Stimulated activated CD4-positive, alpha-beta T cell treated with anti-CD3 and anti-CD28 coated beads, TNF-alpha, amount 100 ng/mL, for 4 hours (primary cell): ENCODE measurements at places on chromosomes 4 and X.

- no peak for DNase-seq
These were observed 47.1 kb downstream of the FHDC1 start for GRCh38 chr4:152983221-152983620.

- no peak for DNase-seq
These were observed 115.5 kb downstream of the EFHC2 start for GRCh38 chrX:44227991-44228390.

GRCh38 chrX:54794028-54794427 is 4.0 kb downstream of the ITIH6 start:
- DNase-seq = no peak

DNA sequence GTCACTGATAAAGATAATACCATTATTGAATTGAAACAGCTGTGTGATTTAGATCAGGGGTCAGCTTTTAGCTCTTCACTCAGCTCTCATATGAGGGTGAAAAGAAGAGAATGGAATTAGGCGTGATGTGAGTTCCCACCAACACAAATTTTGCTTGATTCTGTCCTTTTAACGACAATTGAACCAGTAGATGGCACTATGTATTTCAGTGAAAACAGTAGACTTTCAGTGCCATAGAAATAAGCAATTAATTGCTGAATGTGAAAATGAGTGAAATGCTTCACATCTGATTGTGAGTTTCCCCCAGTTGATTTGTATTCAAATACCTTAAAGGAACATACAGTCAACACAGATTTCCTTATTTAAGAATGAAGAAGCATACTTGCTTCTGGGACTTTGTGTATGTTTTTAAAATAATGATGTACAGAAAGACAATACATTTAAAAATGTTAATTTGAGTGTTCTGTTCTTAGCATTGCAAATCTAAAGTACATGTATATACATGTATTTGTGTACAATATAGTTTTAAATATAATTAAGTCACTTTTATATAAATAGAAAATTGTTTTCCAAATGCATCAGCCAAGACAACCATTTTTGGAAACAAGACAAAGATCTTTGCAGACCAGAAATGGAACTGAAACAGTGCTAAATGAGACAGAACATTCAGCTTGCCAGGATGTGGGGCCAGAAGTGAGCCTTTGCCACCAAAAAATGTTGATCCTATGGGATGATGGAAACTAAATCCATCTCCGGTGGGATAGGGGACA is 178.8 kb downstream of the SNCA start:
- DNase-seq = no peak

DNA sequence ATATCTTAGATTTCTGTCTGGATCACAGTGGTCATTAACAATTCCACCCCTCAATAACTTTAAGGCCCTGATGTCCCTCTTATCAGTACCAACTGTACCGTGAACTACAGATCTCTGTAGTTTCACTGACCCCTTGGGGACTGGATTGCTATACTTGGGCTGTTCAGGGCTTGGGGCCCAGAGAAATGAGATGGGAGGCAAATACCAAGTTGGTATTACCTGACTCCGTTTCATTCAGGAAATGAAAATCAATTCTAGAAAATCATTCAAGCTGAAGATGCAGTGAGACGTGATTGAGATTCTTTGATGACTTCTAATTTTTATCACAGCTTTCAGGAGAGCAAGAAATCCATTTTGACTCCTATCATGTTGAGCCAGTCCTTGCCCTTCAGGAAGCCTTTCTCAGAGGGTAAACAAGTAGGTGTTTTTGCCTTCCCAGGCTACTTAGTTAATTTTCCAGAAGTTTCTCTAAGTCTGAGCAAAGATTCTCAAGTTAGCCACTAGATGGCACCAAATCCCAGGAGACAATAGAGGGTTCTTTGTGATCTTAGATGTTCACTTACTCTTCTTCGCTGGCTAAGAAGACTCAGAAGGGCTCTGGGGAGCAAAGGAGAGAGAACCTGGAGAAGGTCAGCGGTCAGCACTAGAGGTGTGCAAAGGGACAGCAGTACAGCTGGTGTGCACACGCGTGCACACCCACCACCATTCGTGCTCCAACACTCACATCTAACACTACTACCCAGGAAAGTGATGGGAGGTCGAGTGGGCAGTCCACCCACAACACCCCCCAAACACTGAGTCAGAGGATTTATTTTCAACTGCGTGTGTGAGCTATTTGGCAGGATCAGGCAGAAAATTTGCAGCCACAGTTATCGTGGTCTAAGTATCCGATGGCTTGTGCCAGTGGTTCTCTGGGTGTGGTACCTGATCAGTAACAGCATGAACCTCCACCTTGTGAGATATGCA is 7.4 kb downstream of the HNRNPH2 start:
- no peak for DNase-seq

- no peak for DNase-seq
These were observed 65.4 kb downstream of the ATG4A start for GRCh38 chrX:108156934-108157466.

DNA sequence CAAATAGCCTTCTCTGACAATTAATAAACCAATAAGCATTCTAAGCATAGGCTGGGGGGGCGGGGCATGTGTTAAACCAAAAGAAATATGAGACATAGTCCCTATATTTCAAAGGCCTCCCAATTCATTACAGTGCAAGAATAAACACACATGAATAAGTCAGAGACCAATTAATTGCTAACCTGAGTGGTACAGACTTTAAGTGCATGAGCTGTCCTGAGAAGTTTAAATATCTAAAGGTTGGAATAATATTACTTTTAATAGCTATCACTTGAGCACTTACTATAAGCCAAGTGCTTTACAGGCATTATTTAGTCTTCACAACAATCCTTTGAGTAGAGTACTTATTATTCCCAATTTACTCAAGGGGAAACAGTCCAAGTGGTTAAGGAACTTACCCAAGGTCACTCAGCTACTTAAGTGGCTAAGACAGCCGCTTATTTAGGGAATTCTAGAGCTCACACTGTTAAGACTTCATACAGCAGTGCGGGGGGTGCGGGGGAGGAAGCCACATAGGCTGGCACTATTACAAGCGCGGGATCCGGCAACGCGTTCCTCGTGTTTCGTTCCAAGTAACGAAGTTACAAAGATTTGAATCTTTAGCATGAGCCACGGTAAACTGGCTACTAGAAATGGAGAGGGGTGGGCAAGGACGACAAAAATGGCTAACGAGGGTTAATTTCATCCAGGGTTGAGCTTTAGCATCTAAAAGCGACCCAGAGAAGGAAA is 1.4 kb downstream of the THOC2 start:
- no peak for DNase-seq

DNA sequence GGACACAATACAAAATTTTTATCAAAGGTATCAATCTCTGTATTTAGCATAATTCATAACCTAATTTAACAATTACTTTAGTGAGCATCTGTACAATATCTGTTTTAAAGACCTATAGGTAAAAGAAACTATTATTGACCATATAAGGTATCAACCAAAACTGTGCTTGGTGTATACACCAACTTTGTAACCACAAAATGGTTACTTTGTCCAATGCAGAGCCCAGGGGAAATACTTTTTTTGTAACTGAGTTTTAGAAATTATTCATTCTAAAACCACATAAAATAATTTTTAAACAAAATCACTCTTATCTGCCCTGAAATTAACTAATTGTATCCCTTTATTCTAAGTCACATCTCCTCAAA is 5.0 kb downstream of the CXXC4 start:
- DNase-seq = no peak

DNA sequence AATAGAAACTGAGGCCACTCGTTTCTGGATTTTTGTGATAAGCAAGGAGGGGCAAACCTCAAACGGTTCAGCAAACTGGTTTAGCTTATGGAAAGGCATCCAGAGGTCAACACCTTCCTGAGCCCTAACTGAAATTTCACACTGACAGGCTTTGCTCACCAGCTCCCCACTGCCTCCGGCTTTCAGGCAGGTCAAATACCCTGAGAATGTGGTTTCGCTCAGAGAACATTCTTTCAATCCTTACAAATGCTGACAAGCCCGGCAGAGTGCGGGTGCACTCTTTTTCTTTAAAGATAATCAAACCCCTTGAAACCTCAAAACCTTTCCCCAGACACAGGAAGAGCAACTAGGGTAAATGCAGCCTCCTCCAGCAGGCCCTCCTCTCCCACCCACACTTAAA is 41.5 kb downstream of the CD40LG start:
- DNase-seq = no peak

DNA sequence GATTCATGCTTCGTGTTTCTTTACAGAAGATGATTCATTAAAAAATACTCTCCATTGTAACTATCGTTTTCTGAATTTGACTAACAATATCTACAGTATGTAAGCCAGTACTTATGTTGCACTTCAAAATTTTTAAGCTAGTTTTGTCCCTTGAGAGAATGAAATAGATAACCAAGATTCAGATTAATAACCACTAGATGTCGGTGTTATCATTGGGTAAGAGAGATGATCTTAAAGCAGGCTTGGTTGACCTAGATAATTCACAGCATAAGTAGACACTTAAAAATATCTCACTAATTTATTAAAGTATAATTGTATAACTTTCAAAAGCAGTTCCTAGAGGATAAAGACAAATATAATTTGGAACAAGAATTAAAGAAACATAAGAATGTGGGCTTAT is 430.9 kb downstream of the C4orf33 start:
- DNase-seq = no peak

- DNase-seq = no peak
These were observed 23.4 kb upstream of the STPG2 start for GRCh38 chr4:98166731-98167041.

DNA sequence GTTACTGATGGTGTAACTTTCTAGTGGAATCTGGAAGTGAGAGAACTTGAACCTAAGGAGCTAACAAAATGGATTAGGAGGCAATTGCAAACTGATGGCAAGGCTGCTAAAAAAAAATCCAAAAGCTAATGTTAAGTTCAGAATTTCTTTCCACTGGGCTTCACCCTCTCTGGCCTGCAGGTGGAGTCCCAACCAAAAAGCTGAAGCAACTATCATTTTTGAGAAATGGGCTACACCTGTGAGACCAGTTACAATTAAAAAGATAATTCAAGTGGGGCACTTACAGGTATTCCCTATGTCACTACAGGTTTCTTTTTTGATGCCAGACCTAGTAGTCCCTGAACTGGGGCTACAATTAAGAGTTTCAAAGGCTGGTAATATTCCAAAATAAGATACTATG is 142.1 kb upstream of the FTHL17 start:
- DNase-seq = no peak

DNA sequence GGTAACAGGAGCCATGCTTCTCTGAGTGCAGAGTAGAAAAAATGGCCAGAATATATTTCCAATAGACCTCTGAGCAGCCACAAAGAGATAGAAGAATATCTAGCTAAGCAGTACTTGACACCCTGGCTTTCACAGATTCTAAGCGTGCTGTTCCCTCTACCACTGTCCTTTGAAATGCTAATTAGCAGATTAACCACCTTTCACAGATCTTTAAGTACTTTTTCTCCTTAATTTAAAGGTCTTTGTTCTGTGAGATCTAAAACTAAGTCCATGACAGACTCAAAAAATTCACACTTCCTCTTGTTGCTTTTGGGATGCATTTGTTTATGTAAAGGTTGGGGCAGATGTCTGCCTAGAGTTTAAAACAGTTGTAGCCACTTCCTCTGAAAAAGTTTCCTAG is 28.3 kb upstream of the MAGEC2 start:
- DNase-seq = no peak

GRCh38 chrX:15143825-15144121 is 126.1 kb downstream of the ASB9 start:
- no peak for DNase-seq

DNA sequence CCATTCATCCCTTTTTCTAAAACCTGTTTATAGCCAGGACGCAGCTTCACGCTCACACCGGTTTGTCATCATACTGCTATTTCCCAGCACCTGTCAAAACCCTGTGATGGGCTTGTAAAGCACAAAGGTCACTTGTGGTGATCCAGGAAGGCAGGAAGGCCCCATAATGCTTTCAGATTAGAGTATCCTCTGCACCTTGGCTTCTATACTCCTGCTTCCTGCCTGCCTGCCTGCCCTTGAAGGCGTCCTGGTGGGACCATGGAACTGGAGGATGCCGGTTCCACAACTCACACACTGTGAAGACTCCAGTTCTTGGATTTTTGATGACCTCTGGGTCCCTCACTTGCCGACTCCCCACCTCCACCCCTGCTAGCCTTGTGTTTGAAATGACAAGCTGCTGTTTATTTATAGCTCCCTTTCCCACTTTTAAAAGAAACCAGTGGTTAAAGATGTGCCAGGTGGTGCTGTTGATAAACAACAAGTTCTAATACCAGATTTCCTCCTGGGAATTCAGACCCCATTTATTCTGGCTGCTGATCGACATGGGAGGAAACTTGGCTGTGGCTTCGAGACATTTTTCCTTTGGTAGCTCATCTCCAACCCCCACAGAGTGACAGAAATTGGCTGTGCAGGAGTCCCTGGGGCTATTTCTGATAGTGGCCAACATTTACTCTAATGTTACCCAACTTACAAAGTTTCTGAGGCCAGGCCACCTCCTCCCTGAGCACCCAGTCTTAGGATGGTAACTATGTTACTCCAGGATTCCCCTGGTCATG is 211.5 kb downstream of the KDR start:
- no peak for DNase-seq

- no peak for DNase-seq
These were observed 62.2 kb downstream of the SH3RF1 start for GRCh38 chr4:169208516-169208915.

GRCh38 chr4:185143601-185143969 is 519 bp downstream of the SLC25A4 start:
- DNase-seq = no peak

GRCh38 chrX:44253575-44253942 is 89.9 kb downstream of the EFHC2 start:
- DNase-seq = no peak

- no peak for DNase-seq
These were observed 268.6 kb upstream of the IGFBP7 start for GRCh38 chr4:57378766-57379165.
